Activated B cell treated with CpG ODN at 0.5 μM for 24 hours (primary cell): ENCODE measurements at places on chromosomes 2 and 18. TPM values are rescaled to one million over a fixed set of nuclear protein-coding genes. Genes with fewer than 3 reads are reported as not detected.

The LYG2 gene
- not detected in 2 replicates for total RNA-seq

The ASPRV1 gene
- 0.47 and 0.56 TPM in 2 replicates for total RNA-seq

The PSTPIP2 gene
- total RNA-seq = 0.51 and 0.60 TPM in 2 replicates

The NT5DC4 gene
- 1.4 and 2.1 TPM in 2 replicates for total RNA-seq

The RBM44 gene
- 0.69 and 1.3 TPM in 2 replicates for total RNA-seq

The GKN1 gene
- total RNA-seq = not detected in 2 replicates

The SKOR2 gene
- total RNA-seq = not detected in 2 replicates

The MITD1 gene
- 54.1 and 59.8 TPM in 2 replicates for total RNA-seq

The FIGN gene
- not detected in 2 replicates for total RNA-seq

The CXCR1 gene
- total RNA-seq = not detected in 2 replicates

The TMEM169 gene
- 0.40 and 0.69 TPM in 2 replicates for total RNA-seq

The MROH2A gene
- not detected in 2 replicates for total RNA-seq

The NCKAP1 gene
- total RNA-seq = 0.22 TPM in 1 of 2 replicates, not detected in the other

The GPR39 gene
- not detected in 2 replicates for total RNA-seq

The PSD4 gene
- total RNA-seq = 161 and 182 TPM in 2 replicates

The CELF4 gene
- not detected in 2 replicates for total RNA-seq

The NTSR2 gene
- total RNA-seq = not detected in 2 replicates

The SNORC gene
- total RNA-seq = 0.88 and 2.1 TPM in 2 replicates
